Daoy (cell line): ENCODE measurements at places on chromosomes 3 and 15.

DNA sequence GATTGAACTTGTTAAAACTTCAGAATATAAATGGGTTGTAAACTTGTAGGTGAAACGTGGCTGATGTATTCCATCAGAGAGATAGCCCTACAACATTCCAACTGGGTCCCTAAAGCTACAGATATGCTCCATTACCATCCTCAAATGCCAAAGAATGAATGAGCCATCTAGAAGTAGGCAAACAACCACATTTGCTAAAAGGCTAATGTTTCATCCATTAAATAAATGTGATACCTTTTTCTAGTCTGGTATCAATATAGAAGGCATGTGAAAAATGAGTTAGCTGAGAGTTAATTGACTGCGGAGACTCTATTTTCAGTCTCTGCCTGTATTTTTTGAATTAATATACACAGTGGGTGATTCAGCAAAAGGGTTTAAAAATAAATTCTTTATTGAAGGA lies 203.8 kb downstream of the RBMS3 start:
- no peak for DNase-seq

- DNase-seq = no peak
Measured at GRCh38 chr3:189309400-189309975, 137.7 kb downstream of the TPRG1 start.

DNA sequence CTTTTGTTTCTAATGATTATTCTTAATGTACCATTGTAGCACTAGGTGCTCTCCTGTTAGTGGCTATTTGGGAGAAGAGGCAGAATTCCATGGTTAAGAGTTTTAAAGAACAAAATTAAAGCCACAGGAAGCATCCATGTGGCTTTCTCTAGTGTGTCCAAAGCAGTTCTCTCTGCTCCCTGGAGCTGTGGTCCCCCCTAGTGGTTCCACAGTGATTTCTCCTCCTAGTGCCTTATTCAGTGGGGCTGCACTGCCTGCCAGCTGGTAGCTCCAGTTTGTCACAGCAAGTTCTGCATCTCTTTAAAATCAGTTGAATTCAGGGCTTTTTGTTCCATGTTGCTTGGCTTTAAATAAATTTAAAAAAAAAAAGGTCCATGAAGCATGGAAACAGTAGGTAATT lies 39.6 kb upstream of the FAM98B start:
- peak; percentile 65 for DNase-seq

DNA sequence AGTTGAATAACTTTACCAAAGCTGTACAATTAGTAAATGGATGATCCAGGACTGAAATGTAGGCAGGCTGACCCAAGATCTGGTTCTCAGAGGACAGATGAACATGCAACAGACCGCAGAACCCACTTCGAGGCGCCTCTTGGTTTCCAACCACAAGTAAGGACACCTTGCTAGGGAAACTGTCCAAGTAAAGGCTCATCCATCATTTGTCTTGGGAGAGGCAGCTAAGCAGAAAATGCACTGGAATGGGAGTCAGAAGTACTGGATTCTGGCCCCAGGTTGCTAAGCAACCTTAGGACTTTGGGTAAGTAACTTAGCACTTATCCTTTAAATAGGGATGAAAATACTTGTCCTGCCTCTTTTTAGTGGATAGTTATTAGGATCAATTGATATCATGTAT lies 366.3 kb upstream of the LRRC3B start:
- DNase-seq = no peak

GRCh38 chr3:141457624-141458236 lies 29.1 kb upstream of the RASA2 start:
- no peak for DNase-seq

- no peak for DNase-seq
Measured at GRCh38 chr3:22244761-22245521, 493.9 kb upstream of the ZNF385D start.

DNA sequence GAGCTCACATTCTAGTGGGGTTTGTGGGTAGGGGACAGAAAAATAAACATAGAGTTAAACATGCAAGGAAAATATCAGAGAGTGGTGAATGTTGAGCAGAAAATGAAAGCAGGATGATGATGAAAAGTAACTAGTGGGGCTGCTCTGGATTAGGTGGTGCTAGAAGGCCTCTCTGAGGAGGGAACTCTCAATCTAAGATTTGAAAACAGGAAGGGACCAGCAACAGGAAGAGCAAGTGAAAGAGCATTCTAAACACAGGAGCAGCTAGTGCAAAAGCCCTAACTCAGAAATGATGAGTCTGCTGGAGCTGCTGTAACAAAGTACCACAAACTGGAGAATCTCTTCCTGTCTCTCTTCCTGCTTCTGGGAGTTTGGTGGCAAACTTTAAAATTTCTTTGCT lies 468.6 kb upstream of the AGTR1 start:
- no peak for DNase-seq

DNA sequence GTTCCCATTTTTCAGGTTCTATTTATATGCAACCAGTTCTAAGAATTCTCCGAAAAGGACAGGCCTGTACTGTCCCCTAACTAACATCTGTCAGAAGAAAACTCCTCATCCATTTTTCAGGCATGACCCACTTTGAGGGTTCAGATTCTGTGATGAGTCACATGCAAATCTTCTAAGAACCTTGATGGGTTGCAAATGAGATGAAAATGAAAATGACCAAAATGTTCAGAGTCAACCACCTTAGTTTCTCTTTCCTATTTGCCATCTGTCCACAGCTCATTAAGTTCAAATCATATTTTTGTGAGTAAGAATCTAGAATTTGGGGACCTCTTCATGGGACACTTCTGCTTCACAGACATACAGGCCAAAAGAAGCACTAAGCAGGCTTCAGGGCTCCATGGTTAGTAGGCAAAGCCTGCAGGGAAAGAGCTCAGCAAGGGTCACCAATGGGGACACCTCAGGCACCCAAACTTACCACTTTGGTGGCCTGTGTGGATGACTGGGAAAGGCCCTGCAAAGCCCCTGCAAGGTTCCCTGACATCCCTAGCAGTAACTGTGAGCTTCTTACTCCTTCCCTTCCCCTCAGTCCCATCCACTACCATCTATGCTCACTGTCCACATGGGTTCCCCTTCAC lies 122.0 kb downstream of the WDR76 start:
- no peak for DNase-seq

DNA sequence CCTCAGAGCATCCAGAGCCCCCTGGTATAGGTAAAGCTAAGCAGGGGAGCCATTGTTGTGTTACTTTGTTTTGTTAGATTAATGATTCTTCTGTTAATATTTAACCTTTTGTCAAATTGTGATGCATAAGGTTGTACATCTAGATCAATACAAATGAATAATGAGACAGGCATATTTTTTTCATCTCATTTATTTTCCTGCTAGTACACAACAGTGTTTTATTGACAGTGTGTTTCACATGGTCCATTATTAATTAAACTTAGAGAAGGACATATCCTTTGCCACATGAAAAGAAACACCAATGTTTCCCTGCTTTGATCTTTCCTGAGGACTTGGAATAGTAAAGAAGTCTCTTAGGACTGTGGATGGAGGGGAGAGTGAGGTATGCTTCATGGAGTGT lies 543.6 kb upstream of the CFAP20DC start:
- DNase-seq = no peak

DNA sequence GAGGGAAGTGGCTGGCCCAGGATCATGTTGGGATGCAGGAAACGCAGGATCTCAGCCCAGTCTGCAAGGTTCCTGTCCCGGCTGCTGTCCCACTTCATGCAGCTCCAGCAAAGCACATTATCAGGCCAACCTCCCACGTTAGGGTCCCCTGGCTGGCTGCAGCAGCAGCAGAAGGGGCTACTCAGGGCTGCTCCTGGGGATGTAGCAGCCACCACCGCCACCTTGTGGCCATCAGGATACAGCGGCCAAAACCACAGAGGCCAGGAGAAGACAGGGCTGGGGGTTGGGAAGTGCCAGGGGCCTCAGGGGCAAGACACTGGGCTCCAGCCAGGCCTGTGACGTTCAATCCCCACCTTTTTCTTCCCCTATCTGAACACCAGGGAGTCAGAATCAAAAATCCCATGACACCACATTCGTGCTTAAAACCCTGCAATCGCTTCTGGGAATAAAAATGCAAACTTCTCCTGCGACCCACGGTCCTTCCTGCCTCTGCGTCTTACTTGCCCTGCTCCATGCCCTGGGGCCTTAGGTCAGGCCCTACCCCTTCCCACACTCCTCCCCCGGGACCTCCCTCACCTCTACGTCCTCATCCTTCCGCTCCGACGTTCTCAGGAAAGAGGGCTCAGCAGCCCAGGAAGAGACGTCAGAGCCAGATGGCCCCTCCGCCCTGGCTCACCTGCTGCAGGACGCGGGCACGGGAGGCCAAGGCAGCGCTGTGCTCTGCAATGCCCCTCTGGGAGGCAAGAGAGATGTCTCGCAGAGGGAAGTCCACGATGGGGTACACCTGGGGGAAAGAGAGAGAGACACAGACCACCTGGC lies 21.5 kb downstream of the SSUH2 start:
- DNase-seq = peak; percentile 67

DNA sequence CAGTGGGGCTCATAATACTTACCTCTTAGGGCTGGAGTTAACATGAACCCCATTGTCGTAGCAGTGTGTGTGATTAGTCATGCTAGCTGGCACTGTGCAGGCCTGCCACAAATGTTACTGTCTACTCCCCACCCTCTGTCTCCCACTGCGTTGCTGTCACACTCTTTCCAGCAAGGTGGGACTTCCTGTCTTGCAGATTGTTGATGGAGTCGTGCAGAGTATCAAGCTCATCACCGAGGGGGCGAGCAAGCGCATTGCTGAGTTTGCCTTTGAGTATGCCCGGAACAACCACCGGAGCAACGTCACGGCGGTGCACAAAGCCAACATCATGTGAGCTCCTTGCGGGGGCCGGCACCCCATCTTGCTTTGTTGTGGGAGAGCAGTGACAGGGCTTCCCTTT lies 12.9 kb downstream of the IDH3A start:
- DNase-seq = no peak

- DNase-seq = peak; percentile 12
Measured at GRCh38 chr3:27643355-27643754, 78.8 kb downstream of the EOMES start.

GRCh38 chr3:105853801-105854432 lies 14.9 kb downstream of the CBLB start:
- DNase-seq = no peak

DNA sequence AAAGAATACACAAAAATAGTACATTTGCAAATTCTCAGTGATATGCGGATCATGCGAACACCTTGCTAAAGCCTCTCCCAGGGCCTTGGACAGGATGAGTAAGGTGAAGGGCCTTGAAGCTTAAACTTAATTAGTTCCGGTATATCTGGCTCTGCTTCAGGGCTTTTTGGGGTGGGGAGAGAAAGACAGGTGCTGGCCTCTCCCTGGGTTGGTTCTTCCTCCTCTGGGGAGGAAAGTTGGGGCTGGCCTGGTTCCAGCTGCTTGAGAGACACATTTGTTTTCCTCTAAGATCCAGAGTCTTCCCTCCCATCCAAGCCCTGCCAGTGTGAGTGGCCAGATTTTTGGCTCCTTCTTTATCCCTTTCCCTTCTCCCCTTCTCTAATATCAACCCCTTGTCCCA lies 64.7 kb upstream of the EPHB3 start:
- no peak for DNase-seq

DNA sequence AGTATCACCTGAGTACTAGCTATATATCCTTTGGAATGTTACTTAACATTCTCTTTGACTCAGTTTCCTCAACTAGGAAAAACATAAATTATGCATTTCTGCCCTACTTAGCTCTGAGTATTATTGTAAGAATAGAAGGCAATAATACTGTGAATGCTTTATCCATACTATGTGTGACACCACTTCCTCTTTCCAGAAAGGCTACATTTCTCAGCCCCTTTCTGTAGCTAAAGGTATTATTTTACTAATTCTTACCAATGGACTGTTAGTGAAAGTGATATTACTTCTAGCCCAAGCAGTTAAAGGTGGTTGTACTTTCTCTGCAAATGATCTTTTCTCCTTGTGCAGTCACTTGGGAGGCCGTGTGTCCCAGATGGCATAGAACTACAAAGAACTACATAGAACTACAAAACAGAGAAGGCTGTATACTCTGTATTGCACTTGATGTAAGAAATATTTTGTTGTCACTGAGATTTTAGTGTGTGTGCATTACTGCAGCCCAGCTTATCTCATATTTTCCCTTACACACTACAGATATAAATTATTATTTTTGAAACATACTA lies 35.1 kb downstream of the MYH15 start:
- no peak for DNase-seq

DNA sequence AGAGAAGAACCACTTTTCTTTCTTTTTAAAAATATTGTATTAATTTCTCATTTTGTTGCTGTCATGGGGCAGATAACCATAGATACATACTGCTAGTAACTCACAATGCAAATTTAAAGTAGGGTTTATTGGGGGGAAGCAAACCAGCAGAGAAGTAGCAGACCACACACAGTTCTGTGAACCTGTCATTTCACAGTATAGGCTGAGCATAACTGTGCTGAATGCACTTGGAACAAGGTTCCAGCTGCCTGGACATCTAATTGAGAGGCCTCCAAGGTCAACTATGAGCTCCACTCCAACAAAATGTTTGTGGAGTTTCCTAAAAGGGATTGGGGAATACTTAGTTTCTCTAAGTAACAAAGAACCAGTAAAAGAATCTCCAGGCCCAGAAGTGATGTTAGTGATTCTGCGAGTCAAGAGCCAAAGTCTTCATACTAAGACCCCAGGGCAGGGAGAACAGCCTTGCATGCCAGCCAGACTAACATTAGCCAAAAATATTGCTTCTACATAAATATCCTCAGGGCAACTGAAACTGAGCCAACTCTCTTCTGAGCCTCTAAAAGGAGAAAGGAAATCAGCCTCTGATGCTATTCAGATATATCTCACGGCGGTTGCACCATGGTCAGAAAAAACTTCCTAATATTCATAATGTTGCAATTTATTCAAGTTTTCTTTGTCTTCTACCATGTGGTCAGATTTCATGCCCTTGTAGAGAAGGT lies 856.4 kb upstream of the ALCAM start:
- no peak for DNase-seq

GRCh38 chr15:101054116-101054515 lies 135.0 kb downstream of the LRRK1 start:
- DNase-seq = no peak
